Fibroblast of mammary gland (primary cell): ENCODE measurements at places on chromosomes 7 and 10.

GRCh38 chr10:35639021-35639727 is 2.9 kb downstream of the FZD8 start:
- DNase-seq, result no peak

DNA sequence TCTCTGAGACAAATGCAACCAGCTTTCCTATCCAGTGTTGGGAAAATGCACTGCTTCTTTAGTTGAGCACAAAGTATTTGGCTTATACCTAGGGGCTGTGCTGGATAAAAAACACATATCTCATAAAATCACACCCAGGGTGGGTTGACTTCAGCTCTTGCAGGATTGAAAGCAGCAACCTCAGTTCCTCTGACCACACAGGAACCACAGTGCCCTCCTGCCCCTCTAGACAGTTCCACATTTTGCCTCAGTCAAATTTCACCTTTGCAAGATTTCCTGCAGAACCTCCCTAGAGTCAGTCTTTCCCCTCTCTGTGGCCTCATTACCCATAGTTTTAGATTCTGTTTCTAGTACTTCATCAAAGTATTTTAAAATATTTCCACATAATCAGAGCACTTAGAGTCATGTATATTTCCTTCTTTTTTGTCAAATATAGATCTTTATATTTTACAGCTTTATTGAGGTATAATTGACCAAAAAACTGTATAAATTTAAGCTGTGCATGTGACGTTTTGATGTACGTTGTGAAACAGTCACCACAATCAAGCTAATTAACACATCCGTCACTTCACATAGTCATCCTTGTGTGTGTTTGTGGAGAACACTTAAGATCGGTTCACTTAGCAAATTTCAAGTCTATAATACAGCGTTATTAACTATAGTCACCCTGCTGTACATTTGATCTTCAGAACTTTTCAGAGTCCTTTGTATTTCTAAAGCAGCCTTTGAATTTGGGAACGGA is 37.0 kb upstream of the EGR2 start:
- no peak for DNase-seq

DNA sequence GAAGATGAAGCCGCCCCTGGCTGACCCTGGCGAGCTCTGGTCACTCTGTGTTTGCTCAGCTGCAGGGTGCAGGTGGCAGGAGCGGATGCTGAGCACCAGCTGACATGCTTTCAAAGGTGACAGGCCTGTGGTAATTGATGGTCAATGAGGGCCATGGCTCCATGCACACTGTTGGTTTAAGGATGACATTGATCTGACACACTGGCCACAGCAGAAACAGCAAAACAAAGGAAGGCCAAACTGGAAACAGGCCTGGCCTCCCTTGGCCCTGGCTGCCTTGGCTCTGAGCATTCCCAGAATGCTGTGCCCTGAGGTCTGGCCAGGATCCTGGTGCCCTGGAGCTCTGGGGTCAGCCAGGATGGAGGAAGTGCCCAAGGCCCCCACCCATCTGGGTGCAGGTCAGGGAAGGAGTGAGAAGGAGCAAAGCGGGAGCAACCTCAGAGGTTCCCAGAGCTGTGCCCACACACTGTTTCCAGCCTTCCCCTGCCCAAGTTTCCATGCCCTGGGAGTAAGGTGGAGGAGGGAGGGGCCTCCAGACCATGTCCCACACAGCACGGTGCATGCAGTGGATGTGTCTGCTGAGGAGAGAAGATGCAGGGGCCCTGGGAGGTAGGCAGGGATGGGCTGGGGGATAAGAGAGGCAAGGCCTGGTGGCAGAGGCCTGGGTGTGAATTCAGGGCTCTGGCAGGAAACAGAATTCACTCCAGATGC is 302.2 kb downstream of the RPS24 start:
- peak; percentile 97 for DNase-seq

- no peak for DNase-seq
Observed at GRCh38 chr7:2646680-2647571, 15.1 kb downstream of the TTYH3 start.

DNA sequence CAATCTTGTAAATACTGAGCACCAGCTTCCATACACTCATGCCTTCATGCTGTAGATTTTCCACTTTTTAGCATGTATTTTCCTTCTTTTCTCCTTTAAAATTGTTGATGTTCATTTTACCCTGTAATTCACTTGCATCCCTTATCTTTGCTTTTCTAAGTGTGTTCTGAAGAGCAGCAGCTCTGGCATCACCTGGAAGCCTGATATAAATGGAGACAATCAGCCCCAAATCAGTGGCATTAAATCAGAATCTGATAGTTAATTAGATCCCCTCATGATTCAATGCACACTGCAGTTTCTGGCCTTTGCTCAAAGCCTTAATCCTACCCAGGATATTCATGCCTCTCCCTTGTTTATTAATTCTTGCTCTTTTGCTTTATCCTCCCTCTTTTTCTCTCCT is 942.4 kb downstream of the XPNPEP1 start:
- DNase-seq, result no peak
